ENCODE measurements at places on chromosomes 7 and 10.

GRCh38 chr7:17586711-17587110, 288.3 kb downstream of the AHR start:
- DNase-seq: no peak

DNA sequence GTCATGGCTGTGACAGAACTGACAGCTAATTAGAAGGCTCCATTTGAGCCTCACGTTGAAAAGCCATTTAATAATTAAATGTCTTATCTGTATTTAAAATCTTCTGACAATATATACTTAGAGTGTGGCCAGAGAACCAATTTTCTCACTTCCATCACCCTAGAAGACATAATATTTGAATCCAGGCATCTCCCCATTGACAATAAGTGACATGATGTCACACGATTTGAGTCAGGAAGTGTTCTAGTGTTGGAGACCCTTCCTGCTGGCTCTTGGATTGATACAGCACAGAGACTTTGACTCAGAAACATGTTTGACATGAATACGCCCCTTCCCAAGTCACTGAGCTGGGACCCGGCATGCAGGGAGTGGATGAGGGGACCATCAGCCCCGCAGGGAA, 85.9 kb downstream of the SLIT1 start:
- no peak for DNase-seq

GRCh38 chr7:94392393-94392786, 2.3 kb upstream of the COL1A2 start:
- no peak for DNase-seq

GRCh38 chr10:114611617-114612016, 46.5 kb downstream of the ABLIM1 start:
- DNase-seq: no peak

GRCh38 chr7:17131983-17132655, 166.3 kb upstream of the AHR start:
- no peak for DNase-seq

- no peak for DNase-seq
These were observed 67.3 kb downstream of the OGDH start for GRCh38 chr7:44673771-44674170.

DNA sequence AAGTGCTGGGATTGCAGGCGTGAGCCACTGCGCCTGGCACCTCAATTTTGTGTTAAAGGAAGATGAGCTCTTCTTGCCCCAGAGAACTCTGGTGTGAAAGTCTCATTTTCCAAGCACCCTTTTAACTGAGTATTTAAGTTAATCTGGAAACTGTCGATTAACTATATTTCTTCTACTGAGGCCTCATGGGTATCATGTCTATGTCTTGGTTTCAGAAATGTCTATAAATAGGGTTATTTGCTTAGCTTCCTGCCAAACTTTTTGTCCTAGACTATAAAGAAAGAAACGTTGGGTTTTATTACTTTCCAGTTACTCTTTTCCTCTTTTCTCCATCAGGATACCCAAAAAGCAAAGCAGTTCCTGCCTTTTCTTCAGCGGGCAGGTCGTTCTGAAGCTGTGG, 102.4 kb downstream of the LRRC4 start:
- DNase-seq: no peak
